ENCODE measurements at places on chromosomes 6 and 20. TPM values are rescaled to one million over a fixed set of nuclear protein-coding genes. Genes with fewer than 3 reads are reported as not detected.
A peak's percentile ranks its signal among the peaks of the same experiment; 100 is the strongest.

KCNK15 gene
- not detected for polyA plus RNA-seq

EXOC2 gene
- 18.0 TPM for polyA plus RNA-seq

BMP6 gene
- polyA plus RNA-seq, result not detected

PBOV1 gene
- not detected for polyA plus RNA-seq

GRCh38 chr6:3803627-3804468, 45.3 kb upstream of the FAM50B start:
- no peak for DNase-seq
- H3K4me1 ChIP-seq, result peaks cover 13% of the 10 kb centered on the region
- no peak overlapping the region for H3K27ac ChIP-seq
- H3K36me3 ChIP-seq, result no peaks in the 10 kb centered on the region
- H3K27me3 ChIP-seq, result no peaks in the 10 kb centered on the region

DNA sequence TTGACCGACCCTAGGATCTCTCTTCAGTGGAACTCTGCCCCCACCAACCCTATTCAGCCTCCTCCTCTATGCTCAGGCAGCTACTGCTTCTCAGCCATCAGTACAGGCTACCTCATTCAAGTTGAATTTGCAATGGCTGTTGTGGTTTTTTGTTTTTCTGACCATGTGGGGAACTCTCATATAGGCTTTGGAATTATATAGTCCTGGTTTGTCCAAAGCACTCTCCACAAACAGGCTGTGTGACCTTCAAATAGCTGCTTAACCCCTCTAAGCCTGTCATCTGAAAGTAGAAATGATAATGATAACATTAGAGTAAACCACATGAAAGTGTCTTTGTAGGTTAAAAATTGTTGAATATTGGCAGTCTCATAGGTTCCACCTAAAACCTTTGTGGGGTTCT, 80.3 kb downstream of the UNC5CL start:
- H3K4me3 ChIP-seq, result no peak overlapping the region
- H3K4me1 ChIP-seq, result no peaks in the 10 kb centered on the region
- no peak overlapping the region for H3K27ac ChIP-seq
- H3K36me3 ChIP-seq, result no peaks in the 10 kb centered on the region

- H3K27me3 ChIP-seq, result peaks cover under 1% of the 10 kb centered on the region
- no peaks in the 10 kb centered on the region for H3K36me3 ChIP-seq
- no peak overlapping the region for H3K27ac ChIP-seq
- H3K4me1 ChIP-seq, result no peaks in the 10 kb centered on the region
- H3K4me3 ChIP-seq, result no peak overlapping the region
Observed at GRCh38 chr6:112801468-112802080, 454.4 kb downstream of the RFPL4B start.

DNA sequence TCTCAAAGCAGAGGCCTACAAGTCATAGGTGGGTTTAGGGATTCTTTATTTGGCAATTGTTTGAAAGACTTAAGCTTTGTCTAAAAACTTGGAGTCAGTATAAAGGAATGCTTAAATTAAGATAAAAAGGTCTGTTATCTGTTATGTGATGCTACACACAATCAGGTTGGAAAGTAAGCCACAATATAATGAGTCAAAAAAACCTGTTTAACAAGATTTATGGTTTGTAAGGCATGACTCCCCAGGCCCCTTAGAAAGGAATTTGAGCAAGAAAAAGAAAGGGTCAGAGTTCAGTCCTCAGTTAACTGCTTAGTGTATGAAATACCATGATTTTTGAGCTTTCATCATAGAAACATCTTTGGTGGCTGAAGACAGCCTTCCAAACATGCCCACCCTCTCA, 66.8 kb upstream of the HMGN3 start:
- no peaks in the 10 kb centered on the region for H3K4me1 ChIP-seq
- no peak overlapping the region for H3K4me3 ChIP-seq
- no peaks in the 10 kb centered on the region for H3K27me3 ChIP-seq
- no peak for DNase-seq

GRCh38 chr20:16613954-16614353, 40.7 kb upstream of the KIF16B start:
- H3K27ac ChIP-seq, result no peak overlapping the region
- no peak overlapping the region for H3K4me3 ChIP-seq
- H3K36me3 ChIP-seq, result peaks cover 9% of the 10 kb centered on the region
- no peaks in the 10 kb centered on the region for H3K4me1 ChIP-seq

DNA sequence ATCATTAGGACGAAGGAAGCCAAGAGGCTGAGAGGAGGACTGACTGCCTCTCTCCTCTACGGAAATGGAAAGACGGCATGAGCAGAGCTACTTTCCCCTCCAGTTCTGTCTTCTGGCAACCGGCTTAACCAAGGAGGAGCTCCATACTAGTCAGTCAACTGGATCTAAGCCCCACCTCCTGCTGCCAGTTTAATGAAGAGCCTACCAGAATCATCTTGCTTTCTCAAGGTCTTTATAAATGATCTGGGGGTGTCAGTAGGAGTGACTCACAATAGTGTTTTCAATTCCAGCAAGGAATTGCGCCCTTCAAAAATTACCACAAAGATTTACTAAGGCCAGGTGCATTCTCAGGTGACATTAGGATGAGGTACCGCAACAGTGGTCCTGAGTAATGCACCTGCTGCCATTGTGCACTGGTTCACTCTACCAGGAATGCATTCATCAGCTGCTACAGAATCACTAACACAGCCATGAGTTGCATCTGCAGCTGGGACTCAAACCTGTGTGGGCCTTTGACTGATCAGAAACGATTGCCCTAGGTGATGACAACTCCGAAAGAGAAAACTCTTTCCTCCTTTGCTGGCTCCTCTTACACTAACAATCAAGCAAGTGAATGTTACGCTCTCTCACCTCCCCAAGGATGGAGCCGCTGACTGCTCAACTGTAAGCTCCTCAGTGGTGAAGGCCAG, 2.8 kb downstream of the UQCC2 start:
- no peak for DNase-seq
- H3K27ac ChIP-seq, result no peak overlapping the region
- no peak overlapping the region for H3K4me3 ChIP-seq

DNA sequence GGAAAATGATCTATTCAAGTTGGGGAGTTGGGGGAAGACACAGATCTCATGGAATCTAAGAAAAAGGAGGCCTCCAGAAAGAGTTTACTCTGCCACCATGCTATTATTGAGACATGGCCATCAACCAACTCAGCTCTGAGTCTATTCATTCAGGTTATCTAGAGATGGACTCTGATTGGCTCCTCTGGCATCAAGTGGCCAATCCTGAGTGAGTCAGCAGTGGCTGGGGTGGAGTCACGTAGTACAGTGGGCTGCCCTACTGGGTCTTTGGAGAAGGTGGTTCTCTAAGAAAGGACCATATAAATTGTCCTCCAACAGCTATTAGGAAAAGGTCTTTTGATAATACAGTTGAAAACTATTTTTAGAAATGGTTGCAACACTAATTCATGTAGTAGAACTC, 42.1 kb downstream of the LYRM2 start:
- peaks cover 8% of the 10 kb centered on the region for H3K36me3 ChIP-seq
- peak overlapping the region; percentile 93 for H3K27ac ChIP-seq
- H3K27me3 ChIP-seq, result no peaks in the 10 kb centered on the region
- peak overlapping the region; percentile 72 for H3K4me3 ChIP-seq
- H3K4me1 ChIP-seq, result peaks cover 30% of the 10 kb centered on the region

- H3K36me3 ChIP-seq, result no peaks in the 10 kb centered on the region
- H3K27ac ChIP-seq, result no peak overlapping the region
- DNase-seq, result peak; percentile 35
- H3K27me3 ChIP-seq, result no peaks in the 10 kb centered on the region
Observed at GRCh38 chr6:143026696-143027449, 33.8 kb upstream of the AIG1 start.

- no peak for DNase-seq
- peaks cover 7% of the 10 kb centered on the region for H3K36me3 ChIP-seq
- no peaks in the 10 kb centered on the region for H3K27me3 ChIP-seq
Observed at GRCh38 chr20:16490696-16491095, 82.6 kb downstream of the KIF16B start.

- peak overlapping the region; percentile 44 for H3K4me3 ChIP-seq
- H3K27me3 ChIP-seq, result no peaks in the 10 kb centered on the region
- peaks cover 29% of the 10 kb centered on the region for H3K4me1 ChIP-seq
- DNase-seq, result peak; percentile 5
- H3K36me3 ChIP-seq, result peaks cover 13% of the 10 kb centered on the region
Observed at GRCh38 chr6:109808837-109809236, 117.7 kb downstream of the FIG4 start.

- H3K36me3 ChIP-seq, result no peaks in the 10 kb centered on the region
- no peak for DNase-seq
- no peak overlapping the region for H3K4me3 ChIP-seq
- H3K27me3 ChIP-seq, result peaks cover 59% of the 10 kb centered on the region
- no peaks in the 10 kb centered on the region for H3K4me1 ChIP-seq
- no peak overlapping the region for H3K27ac ChIP-seq
Observed at GRCh38 chr6:3214898-3215297, 12.6 kb downstream of the TUBB2B start.

- no peak overlapping the region for H3K4me3 ChIP-seq
- H3K27me3 ChIP-seq, result peaks cover 20% of the 10 kb centered on the region
- no peaks in the 10 kb centered on the region for H3K4me1 ChIP-seq
- H3K27ac ChIP-seq, result no peak overlapping the region
Observed at GRCh38 chr6:106347219-106347618, 13.3 kb upstream of the CRYBG1 start.

- no peaks in the 10 kb centered on the region for H3K36me3 ChIP-seq
- H3K4me1 ChIP-seq, result no peaks in the 10 kb centered on the region
- H3K27ac ChIP-seq, result no peak overlapping the region
- no peaks in the 10 kb centered on the region for H3K27me3 ChIP-seq
Observed at GRCh38 chr20:43853174-43853803, 61.4 kb upstream of the TOX2 start.

- peaks cover 30% of the 10 kb centered on the region for H3K27me3 ChIP-seq
- no peaks in the 10 kb centered on the region for H3K36me3 ChIP-seq
- DNase-seq, result no peak
- H3K4me1 ChIP-seq, result peaks cover 5% of the 10 kb centered on the region
- H3K27ac ChIP-seq, result peak overlapping the region; percentile 6
Observed at GRCh38 chr20:22339946-22340345, 244.4 kb downstream of the FOXA2 start.

- H3K4me3 ChIP-seq, result no peak overlapping the region
- peaks cover 6% of the 10 kb centered on the region for H3K27me3 ChIP-seq
- H3K27ac ChIP-seq, result no peak overlapping the region
Observed at GRCh38 chr20:58538752-58539151, 23.6 kb upstream of the APCDD1L start.

DNA sequence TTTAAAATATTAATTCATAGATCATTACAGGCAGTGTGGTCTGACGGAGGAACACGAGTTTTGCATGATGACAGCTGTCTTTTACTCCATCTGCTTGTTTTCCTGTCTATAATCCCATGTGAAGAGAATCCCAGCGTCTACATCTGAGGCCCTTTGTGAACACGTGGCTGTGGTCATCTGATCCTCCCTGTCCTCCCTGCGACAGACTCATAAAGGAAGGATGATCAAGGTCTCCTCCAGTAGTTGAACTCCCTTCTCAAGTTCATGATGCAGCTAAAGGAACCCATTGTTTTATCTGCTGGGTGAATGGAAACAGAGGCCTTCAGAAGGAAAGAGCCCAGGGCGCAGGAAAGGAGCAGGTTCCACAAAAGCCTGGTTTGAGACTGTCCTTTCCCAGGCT, 435.8 kb upstream of the JARID2 start:
- peaks cover 6% of the 10 kb centered on the region for H3K4me1 ChIP-seq
- no peak overlapping the region for H3K27ac ChIP-seq
- peaks cover 4% of the 10 kb centered on the region for H3K27me3 ChIP-seq
- no peak overlapping the region for H3K4me3 ChIP-seq

BFSP1 gene
- not detected for polyA plus RNA-seq

GRCh38 chr20:20489648-20490341, 121.9 kb downstream of the INSM1 start:
- peaks cover 34% of the 10 kb centered on the region for H3K36me3 ChIP-seq
- peaks cover 8% of the 10 kb centered on the region for H3K4me1 ChIP-seq
- H3K4me3 ChIP-seq, result no peak overlapping the region
- DNase-seq, result no peak
- H3K27ac ChIP-seq, result no peak overlapping the region

- DNase-seq, result no peak
- peaks cover 7% of the 10 kb centered on the region for H3K4me1 ChIP-seq
- H3K4me3 ChIP-seq, result no peak overlapping the region
- peaks cover 6% of the 10 kb centered on the region for H3K36me3 ChIP-seq
Observed at GRCh38 chr6:135955099-135955498, 103.6 kb downstream of the PDE7B start.

DNA sequence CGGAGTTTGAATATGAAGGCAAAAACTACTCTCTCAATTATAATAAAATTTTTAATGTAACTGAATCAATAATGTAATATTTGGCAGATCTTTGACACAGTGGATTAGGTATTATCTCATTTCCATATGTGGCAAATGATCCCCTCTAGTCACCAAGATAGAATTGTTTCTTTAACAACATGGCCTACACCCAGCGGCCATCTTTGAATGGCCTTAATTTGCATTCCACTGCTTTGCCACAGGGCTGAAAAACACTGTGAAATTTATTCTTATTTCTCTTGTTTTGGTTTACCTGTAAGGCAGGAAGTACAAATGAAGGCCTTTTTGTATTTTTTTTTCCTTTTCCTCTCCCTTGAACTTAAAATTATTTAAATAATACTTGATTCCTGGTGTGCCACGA, 162.6 kb upstream of the SCGN start:
- no peak for DNase-seq
- no peak overlapping the region for H3K27ac ChIP-seq
- peaks cover 2% of the 10 kb centered on the region for H3K4me1 ChIP-seq
- no peak overlapping the region for H3K4me3 ChIP-seq

OGFR gene
- polyA plus RNA-seq, result 45.1 TPM

DNA sequence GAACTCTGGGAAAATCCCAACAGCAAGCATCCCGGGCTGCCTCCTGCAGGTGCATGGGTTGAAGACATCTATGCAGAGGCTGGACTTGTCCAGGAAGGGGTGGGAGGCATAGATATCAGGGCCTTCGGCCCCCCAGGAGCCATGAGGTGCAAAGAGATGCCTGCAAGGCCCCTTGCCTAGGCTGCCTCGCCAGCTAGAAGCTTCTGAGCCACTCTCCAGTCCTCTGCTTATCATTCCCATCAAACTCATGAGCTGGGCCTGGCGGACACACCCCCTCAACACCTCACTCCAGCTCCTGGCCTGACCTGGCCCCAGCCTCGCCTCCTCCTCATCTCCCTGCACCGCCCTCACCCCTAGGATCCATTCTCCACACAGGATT, 152.4 kb upstream of the PTPN1 start:
- no peaks in the 10 kb centered on the region for H3K4me1 ChIP-seq
- no peak overlapping the region for H3K27ac ChIP-seq
- DNase-seq, result no peak
- H3K36me3 ChIP-seq, result no peaks in the 10 kb centered on the region
- H3K4me3 ChIP-seq, result no peak overlapping the region

FRK gene
- not detected for polyA plus RNA-seq

DNA sequence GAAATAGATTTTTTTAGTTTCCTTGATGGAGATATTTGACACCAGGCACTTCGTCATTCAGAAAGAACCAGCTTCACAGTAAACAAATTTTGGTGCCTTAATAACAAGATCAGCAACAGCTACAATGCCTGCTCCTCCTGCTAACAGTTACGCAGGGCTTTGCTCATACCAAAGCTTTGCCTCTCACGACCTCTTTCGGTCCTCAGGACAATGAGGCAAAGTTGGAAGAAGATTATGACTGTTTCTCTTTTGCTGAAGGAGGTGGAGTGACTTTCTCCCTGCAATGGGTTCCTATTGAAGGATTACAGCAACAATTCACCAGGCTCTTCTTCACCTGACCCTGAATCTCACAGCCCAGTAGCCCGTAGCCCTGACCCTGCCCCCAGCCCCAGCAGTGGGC, 440.1 kb downstream of the PREX1 start:
- H3K4me1 ChIP-seq, result peaks cover 3% of the 10 kb centered on the region
- H3K27ac ChIP-seq, result no peak overlapping the region
- peaks cover 11% of the 10 kb centered on the region for H3K27me3 ChIP-seq
- peaks cover 5% of the 10 kb centered on the region for H3K36me3 ChIP-seq

Measured in naive B cell (primary cell).